ENCODE measurements at places on chromosomes 16 and 17.

DNA sequence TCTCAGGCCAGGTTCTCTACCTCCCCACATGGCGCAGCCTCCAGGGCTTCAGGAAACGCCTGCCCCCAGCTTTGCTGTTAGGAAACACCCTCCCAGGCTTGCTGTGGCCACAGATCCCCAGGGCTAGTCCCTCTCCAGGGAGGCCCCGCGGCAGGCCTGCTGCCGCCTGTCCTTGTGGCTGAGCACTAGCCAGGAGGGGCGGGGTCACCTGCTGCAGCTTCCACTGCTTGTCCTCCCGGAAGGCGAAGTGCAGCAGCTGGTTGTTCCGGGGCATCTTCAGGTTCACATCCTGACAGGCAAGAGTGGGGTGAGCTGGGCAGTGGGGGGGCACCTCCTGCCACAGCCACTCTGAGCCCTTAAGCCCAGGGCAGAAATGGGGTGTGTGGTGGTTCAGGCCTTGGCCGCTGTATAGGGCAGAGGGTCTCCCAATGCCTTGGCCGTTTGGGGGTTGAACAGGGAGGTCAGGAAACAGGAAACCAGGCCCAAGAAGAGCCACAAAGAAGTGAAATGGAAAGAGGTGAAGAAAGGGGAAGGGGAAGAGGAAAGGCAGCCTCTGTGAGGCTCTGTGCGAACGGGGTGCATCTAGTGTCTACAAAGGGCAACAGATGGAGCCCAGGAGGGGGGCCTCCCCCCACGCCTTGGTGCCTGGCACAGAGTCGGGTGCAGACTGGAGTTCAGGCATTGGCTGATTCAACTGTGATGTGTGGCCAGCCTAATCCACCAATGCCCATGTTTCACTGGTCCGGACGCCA lies 2.0 kb downstream of the ROGDI start:
- no peak for DNase-seq

- no peak for DNase-seq
Measured at GRCh38 chr16:86740906-86741799, 162.8 kb downstream of the FOXL1 start.

GRCh38 chr16:81165411-81166097 lies 69.4 kb upstream of the GCSH start:
- no peak for DNase-seq

DNA sequence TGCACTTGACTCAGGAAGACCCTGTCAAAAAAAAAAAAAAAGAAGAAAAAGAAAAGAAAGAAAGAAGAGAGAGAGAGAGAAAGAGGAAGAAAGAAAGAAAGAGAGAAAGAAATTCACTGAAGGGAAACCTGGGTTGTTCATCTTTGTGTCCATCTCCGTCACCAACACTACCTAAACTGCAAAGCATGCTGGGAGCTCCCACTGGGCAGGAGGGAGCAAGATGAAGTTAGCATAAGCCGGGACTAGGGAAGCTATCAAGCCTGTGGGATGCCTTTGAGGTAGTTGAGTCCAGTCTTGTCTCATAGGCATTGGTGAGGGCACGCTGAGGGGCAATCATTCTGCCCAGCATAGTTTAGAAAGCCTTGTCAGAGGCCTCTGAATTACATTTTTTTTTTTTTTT lies 7.6 kb upstream of the CBFB start:
- DNase-seq = no peak

GRCh38 chr16:57145046-57146021 lies 40.5 kb downstream of the PSME3IP1 start:
- DNase-seq = no peak

DNA sequence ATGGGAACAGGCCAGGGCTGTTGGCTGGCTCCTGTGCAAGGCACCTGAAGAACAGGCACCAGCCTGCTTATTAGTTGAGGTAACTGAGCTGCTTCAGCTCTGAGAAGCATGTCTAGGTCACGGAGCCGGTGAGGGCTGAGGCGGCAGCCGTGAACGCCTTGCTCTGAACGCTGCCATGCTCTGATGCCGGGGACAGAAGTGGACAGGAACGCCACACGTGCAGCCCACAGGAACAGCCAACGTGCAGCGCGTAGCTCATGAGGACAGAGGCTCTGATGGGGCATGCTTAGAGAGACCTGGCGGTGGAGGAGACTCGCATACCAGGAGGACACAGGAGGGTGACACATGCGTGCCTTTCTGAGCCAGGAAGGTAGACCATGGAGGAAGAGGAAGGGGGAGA lies 25.6 kb downstream of the USP22 start:
- DNase-seq = no peak

GRCh38 chr17:4407216-4407615 lies 26.5 kb upstream of the SPNS3 start:
- no peak for DNase-seq

- no peak for DNase-seq
Measured at GRCh38 chr17:74520016-74520434, 11.2 kb downstream of the CD300LB start.

DNA sequence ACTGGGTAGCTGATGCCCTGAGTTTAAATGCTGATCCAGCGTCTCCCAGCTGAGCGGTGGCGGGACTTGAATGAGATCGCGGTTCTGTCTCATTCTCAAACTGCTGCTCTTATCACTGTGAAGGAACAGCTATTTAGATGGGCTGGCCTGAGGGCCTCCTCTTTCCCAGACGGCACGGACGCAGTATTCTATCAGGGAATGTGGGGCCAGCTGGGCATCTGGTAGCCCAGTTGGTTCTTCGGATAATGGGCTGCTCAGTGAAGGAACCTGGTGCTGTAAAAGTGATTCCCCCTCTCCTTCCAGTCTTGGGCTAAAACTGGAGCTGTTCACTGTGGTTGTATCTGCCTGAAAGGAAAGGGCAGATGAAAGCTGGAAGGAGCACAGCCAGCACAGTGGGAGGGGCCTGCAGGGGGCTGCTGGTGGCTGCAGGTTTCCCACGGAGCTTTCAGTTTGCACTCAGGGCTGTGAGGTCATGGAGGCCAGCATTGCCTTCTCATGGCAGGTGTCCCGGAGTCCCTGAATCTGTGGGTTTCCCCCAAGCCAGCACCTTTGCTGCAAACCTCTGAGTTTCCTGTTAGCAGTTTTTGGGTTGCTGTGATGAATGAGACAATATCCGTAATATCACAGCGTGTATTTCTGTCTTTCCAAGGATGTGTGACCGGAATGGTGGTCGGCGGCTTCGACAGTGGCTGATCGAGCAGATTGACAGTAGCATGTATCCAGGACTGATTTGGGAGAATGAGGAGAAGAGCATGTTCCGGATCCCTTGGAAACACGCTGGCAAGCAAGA lies 3.6 kb downstream of the IRF8 start:
- no peak for DNase-seq

GRCh38 chr16:23869052-23869451 lies 33.3 kb downstream of the PRKCB start:
- no peak for DNase-seq

GRCh38 chr17:8954339-8954738 lies 11.2 kb downstream of the PIK3R5 start:
- no peak for DNase-seq

GRCh38 chr16:77540646-77541045 lies 105.8 kb upstream of the ADAMTS18 start:
- DNase-seq = peak; percentile 67

GRCh38 chr16:68362262-68362913 lies 51.6 kb downstream of the PRMT7 start:
- DNase-seq = no peak

- no peak for DNase-seq
Measured at GRCh38 chr16:11642765-11643116, 25.5 kb upstream of the SNN start.

GRCh38 chr17:80345841-80346497 lies 69.0 kb upstream of the ENDOV start:
- DNase-seq = no peak

DNA sequence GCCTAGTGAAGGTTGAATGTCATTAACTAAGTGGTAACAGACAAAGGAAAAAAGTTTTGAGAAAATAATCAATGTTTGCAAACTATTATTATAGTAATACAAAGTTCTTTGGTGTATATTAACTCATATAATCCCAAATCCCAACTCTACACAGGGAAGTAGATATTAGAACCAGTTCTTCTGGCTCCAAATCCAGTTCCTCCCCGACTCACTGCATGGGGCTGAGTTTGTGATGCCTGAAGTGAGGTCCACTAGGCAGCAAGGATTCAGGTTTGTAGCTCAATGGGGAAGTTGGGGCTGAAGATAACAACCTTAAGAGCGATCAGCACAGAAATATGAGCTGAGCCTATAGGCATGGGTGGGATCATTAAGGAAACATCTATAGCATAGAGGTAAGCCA lies 5.6 kb upstream of the SYNRG start:
- no peak for DNase-seq

- DNase-seq = no peak
Measured at GRCh38 chr17:13575922-13576419, 25.8 kb downstream of the HS3ST3A1 start.

- DNase-seq = no peak
Measured at GRCh38 chr16:83098536-83098935, 471.8 kb downstream of the CDH13 start.

- no peak for DNase-seq
Measured at GRCh38 chr17:29571883-29572681, 3.6 kb downstream of the TP53I13 start.

- no peak for DNase-seq
Measured at GRCh38 chr16:84600343-84601229, 17.3 kb downstream of the COTL1 start.

DNA sequence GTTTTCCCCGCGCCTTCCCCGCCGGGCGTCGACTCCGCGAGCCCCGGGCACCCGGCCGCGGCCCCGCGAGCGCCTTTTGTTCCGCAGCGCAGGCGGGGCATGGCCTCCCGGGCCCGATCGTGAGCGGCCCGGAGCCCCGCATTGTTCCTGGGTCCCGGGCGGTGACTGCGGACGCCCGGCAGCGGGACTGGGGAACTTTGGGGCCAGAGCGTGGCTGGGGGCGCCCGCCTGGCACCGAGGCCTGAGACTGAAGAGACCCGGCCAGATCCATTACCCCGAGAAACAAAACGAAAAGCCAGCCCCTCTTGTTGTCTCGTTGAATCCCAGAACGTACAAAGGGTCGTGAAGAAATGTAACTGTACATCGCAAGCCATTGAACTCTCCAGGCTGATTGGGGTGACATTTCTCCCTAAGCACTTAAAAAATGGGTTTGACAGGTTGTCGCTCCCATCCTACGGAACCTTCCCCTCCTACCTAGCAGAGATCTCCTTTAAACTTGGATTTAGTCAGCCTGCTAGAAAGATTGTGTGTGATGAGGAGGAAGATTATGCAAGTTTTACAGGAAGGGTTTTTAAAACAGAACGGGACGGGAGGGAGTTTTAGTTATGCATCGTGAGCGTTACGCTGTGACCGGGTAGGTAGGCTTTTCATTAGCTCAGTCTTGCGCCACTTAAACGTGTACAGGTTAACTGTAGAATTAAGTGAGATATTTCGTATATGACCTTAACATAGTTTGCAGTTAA lies 825 bp downstream of the METTL9 start:
- no peak for DNase-seq

GRCh38 chr16:781346-782010 lies 6.7 kb downstream of the RPUSD1 start:
- DNase-seq = no peak

DNA sequence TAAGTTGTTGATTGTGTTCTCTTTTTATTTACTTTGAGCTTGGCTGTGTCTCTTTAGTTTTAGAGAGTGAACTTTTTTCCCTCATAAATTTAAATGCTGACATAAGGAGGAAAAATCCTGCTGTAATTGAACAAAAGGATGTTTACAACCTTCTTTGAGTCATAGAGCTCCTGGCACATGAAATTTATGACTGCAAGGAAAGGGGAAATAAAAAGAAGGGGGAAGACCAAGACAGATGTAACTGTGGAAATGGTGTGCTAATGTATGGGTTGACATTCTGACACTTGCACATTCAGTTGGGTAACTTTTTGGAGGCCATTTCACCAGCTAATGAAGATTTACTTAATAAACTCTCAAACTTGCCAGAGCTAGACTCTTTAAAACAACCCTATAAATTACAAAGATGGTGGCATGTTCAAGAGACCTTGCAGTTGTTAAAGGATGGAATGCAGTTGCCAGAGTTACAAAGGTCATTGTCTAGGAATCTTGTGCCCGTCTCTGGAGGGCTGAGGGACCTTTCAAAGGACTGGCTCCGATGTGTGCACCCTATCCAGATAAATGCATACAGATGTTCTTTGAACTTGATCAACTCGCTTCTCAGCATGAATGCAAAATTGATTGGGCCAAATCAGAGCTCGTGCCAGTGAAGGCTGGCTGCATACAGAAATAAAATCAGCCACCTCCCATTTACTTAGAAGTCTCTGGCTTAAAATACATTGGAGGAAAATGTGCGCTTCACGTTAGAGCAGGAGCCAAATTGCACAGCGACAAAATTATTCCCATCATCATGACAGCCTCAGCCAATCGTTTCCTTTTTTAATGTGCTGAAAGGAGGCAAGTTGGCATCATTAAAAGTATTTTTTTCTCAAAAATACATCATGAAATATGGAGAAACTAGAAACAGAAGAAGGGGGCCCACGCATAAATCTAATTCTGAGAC lies 289.0 kb upstream of the XYLT1 start:
- DNase-seq = no peak

GRCh38 chr16:48681520-48681919 lies 71.5 kb upstream of the N4BP1 start:
- no peak for DNase-seq

DNA sequence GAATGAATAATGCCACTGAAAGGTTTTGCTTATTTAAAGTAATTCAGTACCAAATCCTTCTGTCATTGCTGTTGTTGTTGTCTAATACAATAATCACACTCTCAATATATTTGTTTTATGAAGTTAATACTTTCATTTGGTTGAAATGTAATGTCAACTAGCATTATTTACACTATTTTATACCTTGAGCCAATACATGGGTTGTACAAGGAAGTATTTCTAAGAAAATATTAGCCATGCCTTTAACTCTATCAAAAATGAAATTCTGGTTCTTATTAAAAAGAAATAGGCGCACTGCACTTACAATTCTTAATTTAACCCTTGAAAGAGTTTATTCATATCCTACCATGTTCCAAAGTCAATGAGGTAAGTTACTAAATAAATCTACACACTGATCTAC lies 17.6 kb upstream of the ABCA10 start:
- DNase-seq = no peak

DNA sequence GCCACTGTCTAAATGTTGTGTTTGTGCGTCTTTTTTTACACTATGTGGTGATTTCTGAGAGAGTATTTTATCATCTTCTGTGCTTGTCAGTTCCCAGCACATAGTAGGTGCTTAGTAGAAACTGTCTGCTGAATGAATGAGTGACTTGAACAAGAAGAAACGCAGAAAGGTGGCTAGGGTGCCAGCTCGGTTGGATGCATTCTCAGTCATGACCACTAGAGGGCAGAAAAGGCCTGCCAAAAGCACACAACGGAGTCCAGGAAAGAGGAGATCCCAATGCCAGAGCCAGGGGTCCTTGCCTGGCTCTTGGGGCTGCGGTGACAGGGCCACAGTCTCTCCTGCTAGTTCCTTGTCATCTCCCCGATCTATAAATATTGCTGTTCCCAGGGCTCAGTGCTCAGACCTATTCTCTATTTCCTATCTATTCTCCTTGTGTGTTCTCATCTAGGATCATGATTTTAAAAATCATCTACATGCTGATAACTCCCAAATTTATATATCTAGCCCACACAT lies 57.3 kb upstream of the CCL1 start:
- DNase-seq = peak; percentile 19
